ENCODE measurements at places on chromosomes 3 and 15.

- no peak for DNase-seq
Observed at GRCh38 chr15:68420186-68420684, 11.7 kb downstream of the ITGA11 start.

DNA sequence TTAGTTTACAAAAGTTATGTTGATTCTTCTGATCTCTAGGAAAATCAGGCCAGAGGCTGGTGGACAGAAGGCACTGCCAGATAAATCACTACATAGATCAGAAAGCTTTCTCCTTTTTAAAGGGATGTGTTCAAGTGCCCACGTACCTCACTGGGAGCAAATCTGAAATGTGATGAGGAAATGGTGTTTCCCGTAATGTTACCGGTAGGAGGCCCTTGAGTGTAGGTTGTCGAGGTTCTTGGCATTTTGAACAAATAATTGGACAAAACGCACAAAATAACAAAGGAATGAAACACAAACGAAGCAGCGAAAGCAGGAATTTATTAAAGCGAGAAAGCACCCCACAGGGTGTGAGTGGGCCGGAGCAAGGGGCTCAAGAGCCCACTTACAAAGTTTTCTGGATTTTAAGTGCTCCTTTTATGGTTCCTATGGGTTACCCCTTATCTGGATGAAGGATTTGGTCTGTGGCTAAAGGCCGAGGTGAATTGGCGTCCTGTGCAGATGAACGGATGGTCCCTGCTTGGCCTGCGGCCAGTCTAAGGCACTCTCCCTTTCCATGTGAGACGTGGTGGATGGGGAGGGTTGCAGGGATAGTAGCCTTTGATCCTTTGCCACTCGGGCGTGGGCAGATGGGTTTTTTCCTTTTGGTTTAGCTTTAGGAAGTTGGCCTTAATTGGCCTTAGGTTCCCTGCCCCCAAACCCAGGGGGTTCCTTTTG is 1.0 kb downstream of the SNX1 start:
- no peak for DNase-seq

DNA sequence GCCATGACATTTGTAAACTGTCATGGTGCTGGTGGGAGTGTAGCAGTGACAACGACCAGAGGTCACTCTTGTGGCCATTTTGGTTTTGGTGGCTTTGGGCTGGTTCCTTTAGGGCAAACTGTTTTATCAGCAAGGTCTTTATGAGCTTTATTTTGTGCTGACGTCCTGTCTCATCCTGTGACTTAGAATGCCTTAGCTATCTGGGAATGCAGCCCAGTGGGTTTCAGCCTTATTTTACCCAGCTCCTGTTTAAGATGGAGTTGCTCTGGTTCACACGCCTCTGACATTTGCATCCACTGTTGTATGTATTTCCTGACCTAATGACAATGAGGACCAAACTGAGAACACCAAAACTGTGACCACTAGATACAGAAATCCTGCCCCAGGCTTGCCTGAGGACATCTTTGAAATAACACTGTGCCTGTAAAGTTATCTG is 37.6 kb downstream of the RAB8B start:
- DNase-seq: no peak

DNA sequence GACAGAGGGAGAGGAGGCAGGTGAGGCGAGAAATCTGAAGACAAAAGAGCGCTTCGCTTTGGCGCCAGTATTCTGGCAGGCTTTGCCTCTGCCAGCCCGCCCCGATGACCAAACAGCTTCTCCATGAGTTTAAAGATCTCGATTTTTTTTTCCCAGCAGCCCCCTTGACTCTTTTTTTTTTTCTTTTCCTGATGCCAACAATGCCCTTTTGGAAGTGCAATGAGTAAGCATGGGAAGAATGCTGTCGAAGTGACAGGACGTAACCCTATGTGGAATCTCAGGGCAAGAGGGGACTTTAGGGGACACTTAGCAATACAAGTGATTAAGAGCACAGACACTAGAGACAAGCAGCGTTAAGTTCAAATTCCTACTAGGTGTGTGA is 211.7 kb downstream of the FGF12 start:
- DNase-seq: no peak

DNA sequence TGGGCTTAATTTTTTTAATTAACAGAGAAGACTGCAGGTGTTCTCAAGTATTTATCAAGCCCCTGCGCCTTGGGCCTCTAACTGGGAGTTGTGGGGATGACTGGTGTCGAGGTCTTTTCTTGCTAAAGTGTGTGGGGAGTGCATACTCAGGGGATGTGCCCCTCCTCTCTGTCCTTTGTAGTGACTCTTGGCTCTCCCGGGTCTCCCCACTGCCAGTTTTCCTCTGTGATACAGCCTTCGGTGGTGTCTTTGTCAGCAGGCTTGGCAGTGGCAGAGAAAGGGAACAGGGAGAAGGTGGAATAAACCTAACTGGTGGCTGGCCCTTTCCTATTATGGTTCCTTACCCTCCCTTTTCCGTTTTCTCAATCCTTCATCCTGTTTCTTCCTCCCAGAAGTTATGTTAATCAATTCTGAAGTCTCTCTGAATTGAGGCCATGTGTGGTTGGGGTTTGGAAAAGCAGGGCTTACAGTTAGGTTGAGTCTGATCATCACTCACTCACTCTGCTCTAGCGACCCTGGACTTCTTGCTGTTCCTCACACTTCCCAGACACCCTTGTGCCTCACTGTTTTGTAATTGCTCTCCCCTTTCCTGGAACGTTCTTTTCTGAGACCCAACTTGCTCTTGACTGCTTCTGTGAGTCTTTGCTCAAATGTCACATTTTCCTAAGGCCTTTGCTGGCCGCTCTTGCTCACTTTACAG is 158.1 kb downstream of the PTPRG start:
- no peak for DNase-seq

- no peak for DNase-seq
Observed at GRCh38 chr3:38564631-38565338, 68.6 kb downstream of the EXOG start.

DNA sequence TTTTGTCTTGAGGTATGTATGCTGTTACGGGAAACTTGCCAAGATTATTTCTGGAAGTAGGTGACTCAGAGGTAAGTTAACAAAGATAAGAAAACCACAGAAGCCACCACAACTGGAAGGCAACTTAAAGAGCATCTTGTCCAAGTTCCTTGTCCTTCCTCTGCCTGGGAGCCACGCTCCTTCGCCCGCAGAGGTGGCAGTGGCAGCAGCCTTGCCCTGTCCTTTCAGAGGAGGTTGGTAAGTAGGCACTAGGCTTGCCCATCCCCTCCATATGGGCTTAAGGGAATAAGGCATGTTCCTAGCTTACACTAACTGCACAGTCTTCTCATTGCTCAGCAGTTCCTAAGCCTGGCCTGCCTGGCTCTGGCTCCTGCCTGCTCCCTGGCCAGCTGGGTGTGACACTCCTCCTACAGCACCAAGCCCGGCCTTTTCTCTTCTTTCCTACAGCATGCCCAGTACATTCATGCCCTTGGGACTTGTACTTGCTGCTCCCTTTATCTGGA is 48.0 kb upstream of the RAB6B start:
- peak; percentile 44 for DNase-seq

- no peak for DNase-seq
Observed at GRCh38 chr3:104901396-104901795, 465.3 kb upstream of the ALCAM start.

- no peak for DNase-seq
Observed at GRCh38 chr3:14857506-14857905, 38.7 kb downstream of the FGD5 start.

DNA sequence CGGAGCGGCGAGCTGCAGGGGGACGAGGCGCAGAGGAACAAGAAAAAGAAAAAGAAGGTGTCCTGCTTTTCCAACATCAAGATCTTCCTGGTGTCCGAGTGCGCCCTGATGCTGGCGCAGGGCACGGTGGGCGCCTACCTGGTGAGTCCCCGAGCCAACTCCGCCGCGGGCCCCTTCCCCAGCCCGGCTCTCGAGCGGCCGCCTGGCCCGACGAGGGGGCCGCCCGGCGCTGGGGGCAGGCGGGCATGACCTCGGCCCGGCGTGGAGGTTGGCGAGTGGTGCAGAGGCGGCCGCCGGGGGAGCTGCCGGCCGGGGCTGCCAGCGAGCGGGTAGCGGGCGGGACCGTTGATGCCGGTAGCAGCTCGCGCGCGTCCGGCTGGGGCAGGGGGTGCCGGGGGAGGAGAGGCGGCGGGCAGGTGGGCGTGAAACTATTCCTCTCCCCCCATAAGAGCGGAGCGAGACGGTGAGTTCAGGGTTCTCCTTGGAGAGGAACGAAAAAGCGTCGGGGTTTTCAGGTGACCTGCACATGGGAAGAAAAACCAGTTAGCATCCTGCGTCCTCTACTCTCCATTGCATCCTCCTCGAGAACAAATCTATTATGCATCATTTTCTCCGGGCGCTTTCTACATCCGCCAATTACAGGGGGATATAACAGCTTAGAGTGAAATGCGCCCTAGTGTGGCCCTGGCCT is 585 bp downstream of the SLCO3A1 start:
- DNase-seq: peak; percentile 33

GRCh38 chr15:66595931-66596545 is 30.2 kb upstream of the LCTL start:
- no peak for DNase-seq

DNA sequence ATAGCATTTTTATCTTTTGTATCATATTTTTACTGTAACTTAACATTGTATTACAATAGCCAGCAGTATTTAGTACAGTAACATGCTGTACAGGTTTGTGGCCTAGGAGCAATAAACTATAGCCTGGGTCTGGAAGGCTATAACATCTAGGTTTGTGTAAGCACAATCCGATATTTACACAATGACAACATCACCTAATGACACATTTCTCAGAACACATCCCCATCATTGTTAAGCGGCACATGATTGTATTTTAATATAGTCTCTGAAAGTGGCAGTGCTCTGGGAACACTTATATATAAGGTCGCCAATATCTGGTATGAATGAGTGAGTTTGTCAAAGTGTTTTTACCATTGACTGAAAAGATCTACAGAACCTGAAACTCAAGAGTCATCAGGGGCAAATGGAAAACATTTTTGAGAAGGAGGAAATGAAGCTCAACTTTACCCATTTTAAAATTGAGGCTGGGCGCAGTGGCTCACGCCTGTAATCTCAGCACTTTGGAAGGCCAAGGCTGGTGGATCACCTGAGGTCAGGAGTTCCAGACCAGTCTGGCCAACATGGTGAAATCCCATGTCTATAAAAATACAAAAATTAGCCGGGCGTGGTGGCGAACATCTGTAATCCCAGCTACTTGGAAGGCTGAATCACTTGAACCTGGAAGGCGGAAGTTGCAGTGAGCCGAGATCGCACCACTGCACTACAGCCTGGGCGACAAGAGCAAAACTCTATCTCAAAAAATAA is 38.8 kb upstream of the TNFSF10 start:
- no peak for DNase-seq

GRCh38 chr3:149783576-149783975 is 8.8 kb downstream of the ANKUB1 start:
- no peak for DNase-seq

- no peak for DNase-seq
Observed at GRCh38 chr15:79977431-79978054, 6.5 kb upstream of the BCL2A1 start.

- DNase-seq: no peak
Observed at GRCh38 chr3:14938954-14939353, 8.4 kb upstream of the NR2C2 start.

DNA sequence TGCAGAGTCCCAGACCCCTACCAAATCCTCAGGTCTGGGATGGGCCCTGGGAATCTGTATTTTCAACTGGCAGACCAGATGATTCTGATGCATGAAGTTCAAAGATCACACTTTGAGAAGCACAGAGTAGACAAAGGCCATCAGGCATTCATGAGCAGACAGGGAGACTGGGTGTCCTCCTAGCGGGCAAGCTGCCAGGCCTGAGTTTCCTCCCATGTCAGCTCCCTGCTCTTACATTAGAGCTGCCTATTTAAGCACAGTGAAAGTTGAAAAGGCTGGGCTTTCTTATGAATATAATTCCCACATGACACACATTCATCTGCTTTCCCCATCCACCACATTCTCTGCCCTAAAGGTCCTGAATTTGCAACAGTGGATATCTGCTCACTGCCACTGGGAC is 14.0 kb downstream of the CAPN3 start:
- no peak for DNase-seq

DNA sequence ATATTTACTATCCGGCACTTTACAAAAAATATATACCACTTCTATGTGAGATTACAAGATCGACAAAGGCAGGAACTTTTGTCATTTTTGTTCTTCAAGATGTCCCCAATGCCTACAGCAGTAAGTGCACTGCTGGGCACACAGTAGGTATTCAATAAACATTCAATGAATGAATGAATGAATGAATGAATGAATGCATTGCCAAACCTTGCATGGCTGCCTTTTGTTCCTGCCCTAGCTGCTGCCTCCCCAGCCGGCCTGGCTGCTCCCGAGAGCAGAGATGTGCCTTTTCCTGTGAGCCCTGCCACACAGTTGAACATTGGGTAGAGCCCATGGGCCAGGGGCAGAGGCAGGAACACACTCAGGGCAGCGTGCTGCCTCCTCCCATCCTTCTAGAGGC is 37.5 kb downstream of the LINGO1 start:
- DNase-seq: no peak

GRCh38 chr3:117531078-117531767 is 821.6 kb downstream of the TUSC7 start:
- DNase-seq: no peak

DNA sequence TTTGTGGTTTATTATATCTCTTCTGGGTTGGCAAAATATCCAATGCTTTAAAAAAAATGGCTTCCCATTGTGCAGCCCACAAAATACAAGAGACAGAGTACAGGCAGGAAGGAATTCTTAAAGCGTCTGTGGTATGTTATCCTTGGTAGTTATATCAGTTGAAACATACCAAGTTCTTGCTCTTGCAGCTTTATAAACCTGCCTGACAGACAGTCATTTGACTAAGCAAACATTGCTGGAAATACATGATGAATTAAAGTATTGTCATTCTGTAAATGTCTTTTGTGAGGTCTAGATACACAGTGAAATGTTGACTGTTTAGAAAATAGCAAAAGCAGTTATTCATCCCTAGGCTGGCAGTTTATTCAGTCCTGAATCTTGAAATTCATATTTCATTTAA is 44.8 kb upstream of the MAP3K13 start:
- peak; percentile 42 for DNase-seq

- DNase-seq: no peak
Observed at GRCh38 chr3:39115870-39116269, 8.4 kb downstream of the TTC21A start.

DNA sequence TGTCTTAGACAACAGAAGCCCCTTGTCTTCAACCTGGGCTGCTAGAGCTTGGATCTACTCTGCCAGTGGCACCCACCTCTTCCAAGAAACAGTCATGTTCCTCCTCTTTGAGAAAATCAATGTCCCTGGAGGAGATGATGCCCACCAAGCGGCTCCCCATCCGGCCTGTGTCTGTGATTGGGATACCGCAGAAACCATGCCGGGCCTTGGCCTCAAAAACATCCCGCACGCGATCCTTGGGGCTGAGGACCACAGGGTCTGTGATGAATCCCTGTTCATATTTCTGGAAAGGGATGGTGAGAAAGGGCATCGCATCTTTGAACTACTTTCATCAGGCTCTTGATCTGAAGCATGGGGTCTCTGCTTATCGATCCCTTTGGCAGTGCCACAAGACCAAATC is 1.6 kb downstream of the IMPDH2 start:
- DNase-seq: no peak

DNA sequence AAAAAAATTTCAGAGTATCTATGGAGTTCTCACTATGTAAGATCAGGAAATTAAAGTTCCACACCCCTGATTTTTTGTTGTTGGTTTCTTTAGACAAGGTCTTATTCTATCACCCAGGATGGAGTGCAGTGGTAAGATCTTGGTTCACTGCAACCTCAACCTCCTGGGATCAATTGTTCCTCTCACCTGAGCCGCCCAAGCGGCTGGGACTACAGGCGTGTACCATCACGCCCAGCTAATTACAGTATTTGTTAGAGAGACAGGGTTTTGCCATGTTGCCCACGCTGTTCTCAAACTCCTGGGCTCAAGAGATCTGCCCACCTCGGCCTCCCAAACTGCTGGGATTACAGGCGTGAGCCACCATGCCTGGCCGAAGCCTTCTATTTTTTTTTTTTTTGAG is 12.4 kb downstream of the QRICH1 start:
- no peak for DNase-seq

Measured in large intestine (tissue), 12 donors.